Stimulated activated CD4-positive, alpha-beta T cell treated with anti-CD3 and anti-CD28 coated beads, TNF-alpha, amount 100 ng/mL, for 4 hours (primary cell): ENCODE measurements at places on chromosomes 6 and 20.
A peak's percentile ranks its signal among the peaks of the same experiment; 100 is the strongest.

GRCh38 chr6:37819802-37820717 is 533 bp downstream of the ZFAND3 start:
- DNase-seq: peak; percentile 24

GRCh38 chr20:63648895-63649589 is 4.2 kb downstream of the STMN3 start:
- no peak for DNase-seq

DNA sequence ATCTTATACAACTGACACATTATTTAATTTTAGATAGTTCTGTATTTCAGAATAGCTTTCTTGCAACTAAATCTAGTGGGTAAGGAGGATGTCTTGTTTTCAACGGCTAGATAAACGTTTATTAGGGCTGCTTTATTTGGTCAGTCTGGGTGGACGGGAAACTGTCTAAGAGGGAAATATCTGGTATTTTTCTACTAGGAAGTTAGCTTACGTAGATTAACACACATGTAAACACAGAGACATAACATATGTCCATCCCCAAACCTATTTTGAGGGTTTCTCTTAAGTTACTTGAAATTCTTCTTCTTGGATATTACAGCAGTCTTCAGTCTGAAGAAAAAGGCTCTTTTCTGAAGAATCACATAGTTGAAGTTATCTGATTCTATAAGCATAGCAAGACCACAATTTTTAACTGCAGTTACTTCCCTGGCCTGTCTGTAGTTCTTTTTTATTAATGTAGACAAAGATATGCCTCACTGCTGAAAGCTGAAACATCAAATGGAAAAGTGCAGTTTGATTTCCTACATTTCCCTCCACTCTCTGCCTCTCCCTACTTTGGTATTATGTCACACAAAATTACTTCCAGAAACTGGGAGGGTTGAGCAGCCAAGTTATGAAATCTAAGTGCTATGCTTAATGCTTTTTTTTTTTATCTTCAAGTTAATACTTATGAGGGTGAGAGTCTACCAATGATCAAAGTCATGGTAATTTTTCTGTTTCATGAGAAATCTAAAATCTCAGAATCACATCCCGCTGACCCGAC is 37.4 kb downstream of the PLAGL1 start:
- DNase-seq: no peak

DNA sequence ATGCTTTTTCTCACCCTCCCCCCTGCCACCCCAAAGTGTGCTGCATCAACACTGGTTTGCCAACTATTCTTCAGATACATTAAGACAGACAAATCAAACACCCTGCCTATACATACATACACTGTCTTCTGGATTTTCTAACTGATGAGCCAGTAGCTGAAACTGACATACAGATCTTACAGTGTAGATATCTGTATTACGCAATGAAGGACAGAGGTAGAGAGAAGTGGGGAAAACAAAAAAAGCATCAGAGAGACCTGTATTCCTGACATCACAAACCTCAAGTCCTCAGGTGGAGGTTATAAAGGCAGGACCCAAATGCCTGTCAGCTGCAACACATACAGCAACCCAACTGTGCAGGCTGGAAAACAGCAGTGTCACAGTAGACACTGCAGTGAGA is 535.4 kb downstream of the HACE1 start:
- DNase-seq: no peak

GRCh38 chr6:133291671-133292070 is 50.5 kb downstream of the EYA4 start:
- DNase-seq: no peak

GRCh38 chr20:20184149-20184548 is 131.8 kb downstream of the CFAP61 start:
- no peak for DNase-seq

DNA sequence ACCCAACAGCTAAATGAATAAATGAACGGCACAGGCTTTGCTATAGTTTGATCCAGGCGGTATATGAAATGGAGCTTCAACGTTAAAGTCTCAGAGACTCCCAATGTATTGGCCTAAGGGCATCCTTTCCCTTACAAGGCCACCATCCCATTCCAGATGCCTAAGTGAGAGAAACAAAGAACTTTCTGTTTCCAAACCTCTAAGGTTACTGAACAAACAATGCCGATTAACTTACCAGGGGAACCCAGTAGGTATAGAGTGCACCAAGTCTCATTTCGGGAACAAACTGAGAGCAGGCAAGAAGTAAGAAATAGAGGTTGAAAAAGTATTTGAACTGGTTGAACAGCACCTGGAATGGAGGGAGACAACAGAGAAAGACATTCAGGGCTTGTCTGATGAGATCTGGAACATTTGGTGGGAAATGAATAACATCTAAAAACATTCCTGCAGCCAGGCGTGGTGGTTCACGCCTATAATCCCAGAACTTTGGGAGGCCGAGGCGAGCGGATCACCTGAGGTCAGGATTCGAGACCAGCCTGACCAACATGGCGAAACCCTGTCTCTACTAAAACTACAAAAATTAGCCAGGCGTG is 42.5 kb downstream of the ATP9A start:
- no peak for DNase-seq
